ENCODE measurements at places on chromosomes 7 and 10.

- DNase-seq, result no peak
Measured at GRCh38 chr10:86954681-86955500, 2.5 kb downstream of the MMRN2 start.

- no peak for DNase-seq
Measured at GRCh38 chr10:110456046-110456445, 41.7 kb upstream of the DUSP5 start.

DNA sequence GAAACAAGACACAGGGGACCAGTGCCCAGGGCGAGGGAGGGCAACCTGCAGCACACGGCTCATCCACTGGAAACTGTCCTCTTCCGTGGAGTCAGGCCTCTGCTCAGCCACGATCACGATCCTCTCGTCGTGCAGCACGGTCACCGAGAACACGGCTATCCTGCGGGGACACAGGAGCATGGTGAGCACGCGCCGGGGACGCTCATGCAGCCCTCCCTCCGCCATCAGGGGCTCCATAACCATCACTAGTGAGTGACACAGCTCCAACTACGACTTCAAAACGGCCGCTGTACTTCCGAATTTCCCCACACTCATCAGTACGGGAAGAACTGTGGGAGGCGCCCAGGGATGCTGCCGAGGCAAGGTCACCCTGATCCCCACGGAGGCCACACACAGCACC, 227.9 kb downstream of the ZMYND11 start:
- no peak for DNase-seq

GRCh38 chr7:5484921-5485320, 61.3 kb upstream of the TNRC18 start:
- no peak for DNase-seq

- DNase-seq, result no peak
Measured at GRCh38 chr7:65946904-65947303, 35.1 kb downstream of the GUSB start.

DNA sequence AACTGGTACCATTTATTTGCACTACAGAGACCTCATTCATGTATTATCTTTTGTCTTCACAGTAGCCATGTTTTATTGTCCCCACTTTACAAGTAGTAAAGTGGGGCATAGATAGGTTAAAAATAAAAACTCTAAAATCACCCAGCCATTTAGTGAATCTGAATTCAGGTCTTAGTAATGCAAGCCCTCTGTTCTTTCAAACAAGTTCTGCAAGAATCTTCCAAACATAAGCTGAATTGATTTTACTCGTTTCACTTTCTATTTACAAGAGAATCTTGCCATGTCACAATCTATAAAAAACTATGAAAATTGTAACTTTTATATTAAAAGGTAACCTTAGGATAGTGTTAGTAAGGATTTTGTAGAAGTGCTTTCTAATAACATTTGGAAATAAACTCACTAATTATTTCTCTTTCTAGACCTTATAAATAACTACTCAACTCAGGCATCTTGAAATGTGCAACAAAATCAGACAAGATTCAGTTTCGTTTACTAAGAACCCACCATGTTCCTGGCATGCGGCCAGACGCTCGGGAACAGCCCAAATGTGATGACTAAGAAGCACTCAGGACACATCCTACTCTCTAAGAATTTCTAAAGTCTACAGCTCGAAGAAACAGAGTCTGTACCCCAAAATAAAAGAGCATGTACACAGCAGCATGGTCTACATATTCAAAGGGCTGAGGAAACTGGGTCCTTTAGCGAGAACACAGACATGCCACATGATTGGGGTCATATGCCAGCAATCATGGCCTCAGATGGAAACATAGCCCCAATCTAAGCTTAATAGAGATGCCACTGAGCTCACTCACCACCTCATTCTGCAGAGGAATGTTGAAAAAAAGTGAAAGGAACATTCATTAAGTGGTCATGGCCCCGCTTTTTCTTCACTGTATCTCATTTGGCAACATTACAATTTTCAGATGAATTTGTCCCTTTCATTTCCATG, 167.6 kb downstream of the AMPH start:
- peak; percentile 61 for DNase-seq

DNA sequence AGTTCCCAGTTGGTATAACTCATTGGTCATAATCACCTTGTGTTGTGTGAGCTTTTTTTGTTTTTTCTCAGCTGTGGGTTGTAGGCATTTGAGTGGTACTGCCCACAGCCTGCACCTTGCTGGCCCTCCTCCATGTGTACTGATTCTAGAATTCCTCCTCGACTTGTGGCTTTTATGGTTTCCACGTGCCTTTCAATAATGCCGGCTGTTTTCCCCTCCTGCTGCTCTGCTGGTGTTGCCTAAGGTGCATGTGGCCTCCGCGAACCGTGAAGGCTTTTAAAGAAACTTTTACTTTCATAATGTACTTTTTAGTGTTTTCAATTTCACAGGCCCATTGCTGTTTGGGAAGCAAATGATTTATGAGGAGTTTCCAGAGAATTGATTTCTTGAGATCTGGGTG, 518.0 kb downstream of the REEP3 start:
- no peak for DNase-seq

- DNase-seq, result no peak
Measured at GRCh38 chr7:23185980-23186379, 4.1 kb downstream of the NUP42 start.

GRCh38 chr7:134046594-134047128, 80.5 kb upstream of the LRGUK start:
- DNase-seq, result no peak

All from activated T-cell treated with anti-CD3 and anti-CD28 coated beads, Interleukin-2, amount 50 U/mL, for 1 hour (primary cell).